Left hindlimb (tissue), 1 donor: ENCODE measurements at places on chromosomes 4 and X.

DNA sequence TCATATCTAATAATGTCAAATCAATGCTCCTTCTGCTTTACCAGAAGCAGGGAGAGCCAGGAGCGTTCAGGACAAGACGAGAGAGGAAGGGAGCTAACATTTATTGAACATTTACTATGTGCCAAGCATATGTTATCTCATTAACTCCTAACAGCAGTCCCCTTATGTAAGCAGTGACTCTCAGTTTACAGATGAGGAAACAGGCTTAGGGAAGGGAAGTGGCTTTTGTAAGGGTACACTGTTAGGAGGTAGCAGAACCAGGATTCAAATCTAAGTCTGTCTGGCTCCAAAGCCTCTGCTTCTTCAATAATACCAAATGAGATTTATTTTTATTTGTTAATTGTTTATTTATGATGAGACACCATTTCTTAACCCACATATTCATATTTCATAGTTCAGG is 2.6 kb upstream of the STARD8 start:
- no peak for DNase-seq

GRCh38 chr4:149062997-149063396 is 620.8 kb upstream of the NR3C2 start:
- DNase-seq: no peak

- DNase-seq: no peak
These were observed 56.4 kb upstream of the NWD2 start for GRCh38 chr4:37188100-37188499.

DNA sequence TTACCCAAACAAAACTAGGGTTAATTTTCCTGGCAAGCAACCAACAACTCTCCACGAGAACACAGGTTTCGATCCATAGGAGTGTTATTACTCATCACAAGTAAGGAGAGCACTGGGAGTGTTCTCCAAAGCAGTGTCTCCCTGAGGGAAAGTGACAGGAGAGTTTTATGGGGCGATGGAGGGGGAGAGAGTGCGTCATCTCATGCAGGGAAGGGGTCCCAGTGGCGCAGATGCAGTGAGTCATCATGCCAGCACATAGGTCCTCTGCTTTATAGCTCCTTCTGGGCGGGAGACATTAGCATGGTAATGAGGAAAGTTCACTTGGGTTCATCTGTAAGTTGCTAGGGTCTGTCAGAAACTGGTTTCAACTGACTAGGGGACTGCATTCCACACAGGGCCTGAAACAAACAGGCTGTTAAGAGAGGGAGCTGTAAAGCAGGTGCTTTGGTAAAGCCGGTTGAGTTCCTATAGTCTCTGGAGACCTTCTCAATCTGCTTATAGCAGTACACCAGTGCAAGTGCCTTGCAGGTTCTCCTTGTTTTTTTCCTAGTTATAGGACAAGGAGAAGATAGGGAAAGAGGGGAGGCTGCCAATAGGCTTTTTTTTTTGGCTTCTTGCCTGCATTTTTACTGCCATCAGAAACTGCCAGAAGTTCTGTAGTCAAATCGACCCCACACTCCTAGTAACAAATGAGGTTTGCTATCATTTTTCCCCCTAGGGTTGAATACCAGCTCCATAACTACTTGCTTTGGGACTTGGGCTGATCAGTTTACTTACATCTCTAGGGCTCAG is 12.8 kb upstream of the BOD1L1 start:
- no peak for DNase-seq

DNA sequence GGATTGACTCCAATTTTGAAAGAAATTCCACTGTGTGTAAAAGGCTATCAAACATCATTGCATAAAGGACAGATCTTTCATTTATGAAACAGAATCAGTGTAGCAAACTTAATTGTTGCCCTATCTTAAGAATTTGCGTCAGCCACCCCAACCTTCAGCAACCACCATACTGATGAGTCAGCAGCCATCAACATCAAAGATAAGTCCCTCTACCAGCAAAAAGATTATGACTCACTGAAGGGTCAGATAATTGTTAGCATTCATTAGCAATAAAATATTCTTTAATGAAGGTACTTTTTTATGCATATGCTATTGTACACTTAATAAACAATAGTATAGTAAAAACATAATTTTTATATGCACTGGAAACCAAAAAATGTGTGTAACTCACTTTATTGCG is 15.8 kb upstream of the GRSF1 start:
- no peak for DNase-seq

DNA sequence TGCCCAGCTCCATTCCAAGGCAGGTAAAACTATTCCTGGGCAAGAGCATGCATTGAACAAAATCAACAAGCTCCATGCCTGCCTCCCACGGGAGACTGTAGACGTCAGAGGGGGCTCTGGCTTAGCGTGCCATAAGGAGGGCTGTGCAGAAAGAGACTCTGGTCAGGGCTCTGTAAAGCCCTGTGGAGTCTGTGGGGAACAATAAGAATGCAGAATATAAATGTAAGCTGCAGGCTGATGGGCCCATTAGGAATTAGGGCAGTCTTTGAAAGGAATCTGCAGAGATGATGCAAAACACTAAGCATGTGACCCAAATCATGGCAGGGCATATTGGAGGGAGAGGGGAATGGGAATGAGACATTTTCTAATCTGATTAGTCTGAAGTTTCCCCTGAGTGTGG is 170.3 kb downstream of the EFHC2 start:
- DNase-seq: no peak

DNA sequence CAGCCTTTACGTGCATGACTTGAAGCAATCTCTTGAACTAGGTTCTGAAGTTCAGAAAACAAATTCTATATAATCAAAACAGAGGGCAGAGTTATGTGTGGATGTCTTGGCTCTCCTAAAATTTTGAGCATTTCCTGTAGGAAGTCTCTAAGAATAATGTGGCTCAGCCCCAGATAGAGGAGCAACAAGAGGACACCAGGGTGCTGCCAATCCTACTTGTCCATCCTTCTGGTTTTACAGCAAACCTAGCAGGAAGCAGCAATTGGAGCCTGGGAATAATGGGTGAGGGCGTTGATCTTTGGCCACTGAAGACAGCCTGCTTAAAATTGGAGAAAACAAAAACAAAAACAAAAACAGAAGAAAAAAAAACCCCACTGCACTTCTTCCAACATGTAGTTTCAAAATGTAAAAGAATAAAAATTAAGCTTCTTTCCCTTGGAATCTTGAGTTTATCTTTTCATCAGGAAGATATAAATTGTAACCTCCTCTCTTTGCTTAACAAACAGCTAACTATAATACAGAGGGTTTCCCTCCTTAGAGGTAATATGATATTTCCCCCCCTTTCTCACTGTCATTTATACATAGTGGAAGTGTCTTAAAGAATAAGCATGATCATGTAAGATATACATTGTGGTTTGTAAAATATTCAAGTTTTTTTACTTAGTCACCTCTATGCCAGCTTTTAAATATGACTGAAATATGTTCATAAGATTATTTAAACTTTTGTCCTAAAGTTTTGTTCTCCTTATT is 130.6 kb downstream of the FBXO8 start:
- no peak for DNase-seq

GRCh38 chr4:55499495-55499894 is 47.2 kb downstream of the CLOCK start:
- DNase-seq: no peak

DNA sequence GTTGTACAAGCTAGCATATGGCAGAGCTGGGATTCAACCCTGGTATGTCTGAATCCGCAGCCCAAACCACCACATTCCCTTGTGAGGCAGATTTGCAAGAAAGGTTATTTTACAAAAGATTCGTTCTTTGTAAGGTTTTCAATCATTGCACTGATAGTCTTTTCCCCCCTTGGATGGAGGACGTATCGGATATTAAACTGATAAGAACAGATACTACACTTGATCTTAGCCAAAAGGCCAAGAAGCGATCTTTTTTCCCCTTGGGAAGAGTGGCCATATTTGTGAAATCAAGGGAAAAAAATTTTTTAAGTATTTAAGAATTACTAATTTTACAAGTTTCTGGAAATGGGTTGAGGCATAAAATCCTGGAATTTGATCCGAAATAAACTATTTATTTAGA is 34.4 kb upstream of the MSMO1 start:
- no peak for DNase-seq

- no peak for DNase-seq
These were observed 1570.8 kb upstream of the ADGRL3 start for GRCh38 chr4:59629348-59629747.

GRCh38 chr4:15913631-15913970 is 24.9 kb downstream of the FGFBP1 start:
- DNase-seq: no peak

DNA sequence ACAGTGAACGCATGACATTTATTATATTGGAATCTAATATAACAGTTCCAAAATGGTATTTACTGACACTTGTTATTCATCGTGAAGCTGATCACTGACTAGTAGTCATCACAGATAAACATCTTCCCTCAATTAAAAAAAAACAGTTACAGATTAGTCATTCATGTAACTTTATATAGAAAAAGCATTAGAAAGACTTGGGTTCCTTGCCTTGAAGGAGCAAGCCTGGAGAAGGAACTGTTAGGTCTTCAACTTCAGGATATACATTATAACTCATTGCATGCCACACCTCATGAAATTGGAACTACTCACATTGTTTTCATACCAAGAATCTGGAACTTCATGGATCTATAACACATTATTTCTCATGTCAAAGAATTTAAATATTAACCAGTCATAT is 317.7 kb downstream of the CCSER1 start:
- no peak for DNase-seq

DNA sequence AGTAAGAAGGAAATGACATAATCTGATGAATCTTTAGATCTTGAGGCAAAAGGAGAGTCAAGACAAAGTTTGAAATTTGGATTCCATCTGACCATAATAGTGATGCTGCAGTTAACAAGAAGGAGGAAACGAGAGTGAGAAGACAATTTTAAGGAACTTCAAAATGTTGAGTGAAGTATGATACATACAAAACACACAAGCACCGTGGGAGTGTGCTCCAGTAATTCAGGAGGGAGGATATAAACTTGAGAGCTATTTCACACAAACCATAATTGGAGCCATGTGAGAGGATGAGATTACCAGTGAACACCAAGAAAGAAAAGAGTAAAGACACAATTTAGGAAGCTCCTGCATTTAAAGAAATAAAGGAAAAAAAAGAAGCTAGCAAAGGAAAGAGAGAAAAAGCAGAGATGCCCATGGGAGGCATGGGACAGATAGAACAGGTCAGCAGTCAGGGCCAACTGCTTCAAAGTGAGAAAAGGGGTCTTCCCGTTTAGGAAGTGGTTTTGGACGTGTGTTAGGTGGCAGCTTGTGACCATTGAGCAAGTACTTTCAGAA is 150.7 kb upstream of the SLC7A11 start:
- no peak for DNase-seq

GRCh38 chrX:6002056-6002455 is 226.6 kb downstream of the NLGN4X start:
- no peak for DNase-seq

GRCh38 chr4:171390626-171391025 is 422.6 kb upstream of the GALNTL6 start:
- no peak for DNase-seq

DNA sequence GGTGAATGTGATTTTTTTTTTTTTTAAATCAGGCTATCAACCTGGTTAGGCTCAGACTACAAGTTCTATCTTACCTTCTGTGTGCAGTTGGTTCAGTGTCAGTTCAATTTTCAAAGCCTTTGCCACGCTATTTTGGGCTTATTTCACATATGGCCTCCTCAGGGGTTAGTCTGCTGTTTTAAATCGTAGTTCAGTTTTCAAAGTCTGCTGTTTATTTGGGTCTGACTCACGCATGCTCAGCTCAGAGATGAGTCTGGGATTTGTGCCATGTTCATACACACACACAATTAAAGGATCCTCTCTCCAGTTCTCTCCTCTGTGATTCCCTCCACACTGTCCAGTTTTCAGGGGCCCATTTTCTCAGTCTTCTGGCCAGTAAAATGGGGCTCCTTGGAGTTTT is 32.3 kb upstream of the ZFX start:
- peak; percentile 47 for DNase-seq

DNA sequence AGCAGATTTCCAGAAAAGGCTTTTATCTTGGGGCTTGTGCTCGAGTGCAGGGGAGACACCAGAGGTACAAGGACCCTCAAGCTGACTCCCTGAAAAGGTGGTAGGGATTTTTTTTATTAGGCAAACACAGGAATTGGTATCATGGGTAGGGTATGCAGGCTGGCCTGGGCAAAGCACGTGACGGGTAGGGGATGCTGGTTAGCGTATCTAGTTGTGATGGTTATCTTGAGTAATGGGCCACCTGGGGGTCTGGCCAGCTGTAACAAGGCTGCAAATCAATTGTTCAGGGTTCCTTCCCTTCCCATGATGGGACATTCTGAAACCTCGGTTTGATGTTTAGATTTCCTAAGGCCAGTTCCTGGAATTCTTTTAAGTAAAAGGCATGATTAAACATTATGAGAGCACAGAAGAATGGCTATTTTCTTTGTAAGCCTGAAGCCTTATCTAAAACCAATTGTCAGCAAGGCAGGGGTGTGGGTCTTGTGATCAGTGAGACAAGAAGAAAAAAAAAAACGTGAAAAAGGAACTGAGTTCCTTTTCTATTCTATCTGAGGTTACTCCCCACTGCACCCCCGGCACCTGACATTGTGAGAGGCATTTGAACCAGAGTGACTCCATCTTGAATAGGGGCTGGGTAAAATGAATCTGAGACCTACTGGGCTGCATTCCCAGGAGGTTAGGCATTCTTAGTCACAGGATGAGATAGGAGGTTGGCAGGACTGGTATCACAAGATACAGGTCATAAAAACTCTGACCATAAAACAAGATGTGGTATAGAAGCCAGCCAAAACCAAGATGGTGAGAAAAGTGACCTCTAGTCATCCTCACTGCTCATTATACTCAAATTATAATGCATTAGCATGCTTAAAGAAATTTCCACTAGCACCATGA is 64.2 kb upstream of the S100G start:
- DNase-seq: no peak

- DNase-seq: no peak
These were observed 337.9 kb downstream of the PPP3CA start for GRCh38 chr4:101009471-101009870.

DNA sequence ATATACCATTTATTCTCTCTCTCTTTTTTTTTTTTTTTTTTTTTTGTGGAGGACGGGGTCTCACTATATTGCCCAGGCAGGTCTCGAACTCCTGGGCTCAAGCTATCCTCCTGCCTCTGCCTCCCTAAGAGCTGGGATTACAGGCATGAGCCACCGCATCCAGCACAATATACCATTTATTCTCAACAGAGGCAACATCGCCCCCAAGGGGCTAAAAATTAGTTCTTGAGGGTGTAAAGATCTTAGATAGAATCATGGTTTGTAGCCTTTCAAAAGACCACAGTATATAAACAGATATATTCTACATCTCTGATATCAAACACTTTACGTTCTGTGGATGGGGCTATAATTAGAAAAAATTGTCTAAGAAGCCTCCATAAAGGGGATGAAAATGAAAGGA is 39.8 kb upstream of the TCEAL2 start:
- DNase-seq: no peak

- DNase-seq: no peak
These were observed 39.7 kb downstream of the ANAPC10 start for GRCh38 chr4:145058256-145058655.

DNA sequence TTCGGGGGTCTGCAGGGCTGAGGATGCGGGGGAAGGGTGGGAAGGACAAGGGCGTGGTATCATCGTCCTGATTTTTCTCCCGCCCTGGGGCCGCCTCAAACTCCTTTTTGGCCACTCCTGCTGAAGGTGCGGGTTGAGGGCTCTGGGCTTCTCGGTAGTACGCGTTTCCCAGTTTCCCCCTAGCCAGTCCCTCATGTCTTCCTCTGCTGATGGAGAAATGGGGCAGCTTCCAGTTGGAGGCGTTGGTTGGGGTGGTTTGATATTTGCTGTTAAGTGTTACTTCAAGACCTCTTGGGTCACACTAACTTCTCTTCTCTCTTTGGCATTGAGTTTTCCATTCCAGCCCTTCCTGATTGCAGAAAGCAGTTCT is 482 bp downstream of the GSTCD start:
- DNase-seq: no peak
